ENCODE measurements at places on chromosomes 1 and 21.

DNA sequence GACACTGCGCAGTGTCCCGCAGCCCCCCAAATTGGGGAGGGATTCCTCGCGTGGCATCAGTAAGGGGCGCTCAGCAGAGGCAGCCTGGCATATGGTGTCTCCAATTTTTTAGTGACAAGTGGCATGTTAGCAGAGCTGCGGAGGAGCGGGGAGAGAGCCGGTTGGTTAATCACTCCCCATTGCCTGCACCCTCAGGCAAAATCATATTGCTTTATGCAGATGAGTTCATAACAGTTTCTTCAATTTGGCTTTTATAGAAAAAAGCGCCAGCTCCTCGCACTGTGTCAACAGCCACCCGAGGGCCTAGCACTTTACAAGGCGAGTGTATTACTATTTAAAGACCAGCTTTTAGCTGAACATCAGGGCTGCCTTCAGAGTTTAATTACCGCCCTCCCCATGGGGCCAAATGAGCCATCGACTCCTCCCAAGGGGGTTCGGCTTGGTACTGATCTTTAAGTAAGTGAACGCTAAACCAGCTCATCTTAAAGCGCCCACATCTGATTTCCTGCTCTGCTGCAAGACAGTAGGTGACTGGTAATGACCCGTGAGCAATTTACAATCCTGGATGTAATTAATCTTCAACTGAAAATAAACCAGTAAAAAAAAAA, 298.9 kb downstream of the DSCAM start:
- DNase-seq = no peak

- peak; percentile 32 for DNase-seq
Observed at GRCh38 chr21:16534408-16535101, 804.8 kb downstream of the USP25 start.

DNA sequence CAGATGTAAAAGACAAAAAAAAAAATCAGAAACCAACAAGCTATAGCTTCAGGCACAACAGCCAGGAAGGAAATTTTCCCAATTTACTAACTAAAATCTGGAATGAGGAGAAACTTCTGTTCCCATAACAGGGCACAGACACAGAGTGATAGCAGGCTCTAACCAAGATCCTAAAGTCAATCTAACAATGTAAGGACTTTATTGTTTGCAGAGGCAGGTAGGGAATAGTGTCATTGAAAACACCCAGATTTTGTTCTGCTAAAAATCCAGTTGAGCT, 166.6 kb upstream of the ATP1B1 start:
- no peak for DNase-seq

- DNase-seq = no peak
Observed at GRCh38 chr21:36788120-36788638, 89.3 kb downstream of the SIM2 start.

GRCh38 chr1:28056129-28056925, 32.1 kb downstream of the EYA3 start:
- DNase-seq = no peak

DNA sequence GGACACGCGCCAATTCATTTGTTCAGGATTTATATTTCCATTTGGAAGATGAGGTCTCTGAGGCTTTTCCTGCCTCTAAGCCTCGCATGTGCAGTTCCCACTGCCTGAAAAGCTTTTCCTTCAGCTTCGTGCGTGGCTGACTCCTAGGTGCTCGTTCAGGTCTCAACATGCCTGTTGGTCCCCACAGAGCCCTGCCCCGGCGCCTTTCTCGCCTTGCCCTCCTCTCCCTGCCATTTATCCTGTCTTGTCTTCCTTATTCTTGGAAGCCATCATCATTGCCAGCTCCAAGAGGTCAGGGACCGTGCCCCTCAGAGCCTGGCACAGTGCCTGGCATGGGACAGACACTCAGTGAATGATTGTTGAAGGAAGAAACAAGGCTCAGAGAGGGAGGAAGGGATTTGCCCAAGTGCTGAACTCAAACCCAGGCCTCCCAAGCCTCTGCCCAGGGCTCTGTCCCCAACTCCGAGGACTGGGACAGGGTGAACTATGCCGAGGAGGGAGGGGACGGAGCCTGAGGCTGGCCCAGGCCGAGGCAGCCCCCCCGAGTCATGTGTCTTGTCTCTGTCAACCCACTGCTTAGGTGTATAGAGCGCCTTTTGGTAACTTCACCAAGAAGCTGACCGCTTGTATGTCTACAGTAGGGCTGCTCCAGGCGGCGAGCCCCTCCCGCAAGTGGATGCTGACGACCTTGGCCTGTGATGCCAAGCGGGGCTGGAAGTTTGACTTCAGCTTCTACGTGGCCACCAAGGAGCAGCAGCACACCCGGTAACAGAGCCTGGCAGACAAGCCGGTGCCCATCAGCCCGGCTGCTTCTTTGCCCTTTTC, 47.3 kb downstream of the DISP3 start:
- no peak for DNase-seq

DNA sequence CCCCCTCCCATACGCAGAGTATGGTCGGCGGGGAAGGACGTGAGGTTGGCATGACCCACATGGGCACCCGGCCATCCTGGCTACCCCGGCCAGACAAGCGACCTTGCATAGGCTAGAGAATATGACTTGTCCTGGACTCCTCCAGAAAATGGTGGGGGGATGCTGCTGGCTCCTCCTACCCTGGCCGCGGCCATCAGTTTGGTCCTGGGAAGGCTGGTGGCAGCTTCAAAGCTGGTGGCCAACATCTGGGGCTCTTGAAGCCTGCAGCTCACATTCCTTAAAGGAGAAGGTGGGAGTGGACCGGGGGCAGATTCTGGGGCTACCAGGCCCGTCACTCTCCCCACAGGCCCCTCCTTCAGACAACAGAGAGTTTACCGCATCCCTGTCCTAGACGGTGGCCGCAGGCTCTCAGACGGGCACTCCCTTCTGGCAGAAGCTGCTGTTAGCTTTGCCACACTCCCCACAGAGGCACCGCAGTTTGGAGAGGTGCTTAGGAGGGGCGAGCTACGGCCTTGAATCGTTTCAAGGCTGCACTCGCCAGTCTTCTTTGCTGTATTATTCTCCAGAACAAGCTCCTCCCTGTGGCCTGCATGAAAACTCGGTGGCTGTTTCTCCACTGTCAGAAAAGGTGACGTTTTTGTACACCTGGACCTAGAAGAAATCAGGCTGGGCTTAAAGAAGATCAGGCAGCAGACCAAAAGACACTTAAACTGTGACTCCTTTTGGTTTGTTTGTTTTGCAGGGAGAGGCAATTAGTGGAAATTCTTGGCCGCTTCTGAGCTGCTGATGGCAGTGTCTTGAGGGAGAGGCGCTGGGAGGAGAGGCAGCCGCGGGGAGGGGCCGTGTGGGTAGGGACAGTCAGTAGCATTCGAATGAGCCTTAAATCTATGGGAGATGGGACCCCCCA, 68.0 kb downstream of the RUNX3 start:
- no peak for DNase-seq

GRCh38 chr1:67551375-67551774, 121.2 kb upstream of the SERBP1 start:
- DNase-seq = no peak

DNA sequence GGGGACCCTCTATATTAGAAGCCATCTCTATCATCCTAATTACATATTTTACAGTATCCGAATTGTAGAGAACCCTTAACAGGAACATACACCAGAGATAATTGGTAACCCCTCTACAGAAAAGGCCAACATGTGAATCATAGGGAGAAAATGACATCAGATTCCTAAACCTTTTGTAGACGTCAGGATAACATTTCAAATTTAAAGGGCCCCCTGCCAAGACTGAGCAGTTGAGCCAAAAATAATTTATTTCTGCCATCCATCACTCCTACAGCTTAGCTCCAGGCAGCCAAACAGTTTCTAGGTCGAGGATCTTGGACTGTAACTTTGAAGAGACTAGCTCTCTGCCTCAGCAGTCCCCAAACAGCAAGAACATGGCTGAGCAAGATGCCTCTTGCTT, 21.2 kb downstream of the ZNF697 start:
- peak; percentile 68 for DNase-seq

DNA sequence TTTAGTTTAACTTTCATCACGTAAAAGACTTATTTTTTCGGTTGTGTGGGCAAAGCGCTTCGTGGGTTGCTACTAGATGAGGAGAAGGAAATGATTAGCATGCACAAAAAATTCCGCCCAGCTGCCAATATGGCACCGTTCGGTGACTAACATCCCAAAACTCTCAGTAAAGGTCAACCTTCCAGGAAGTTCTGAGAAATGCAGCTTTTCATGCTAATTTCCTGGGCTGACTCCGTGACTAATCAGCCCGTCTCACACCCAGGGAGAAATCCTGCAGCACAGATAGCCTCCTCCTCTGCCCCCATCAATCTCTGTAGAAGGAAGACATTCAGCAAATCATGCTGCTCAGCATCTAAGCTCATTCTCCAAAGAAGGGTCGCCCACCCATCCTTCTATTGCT, 34.1 kb downstream of the TMCO4 start:
- DNase-seq = peak; percentile 92

DNA sequence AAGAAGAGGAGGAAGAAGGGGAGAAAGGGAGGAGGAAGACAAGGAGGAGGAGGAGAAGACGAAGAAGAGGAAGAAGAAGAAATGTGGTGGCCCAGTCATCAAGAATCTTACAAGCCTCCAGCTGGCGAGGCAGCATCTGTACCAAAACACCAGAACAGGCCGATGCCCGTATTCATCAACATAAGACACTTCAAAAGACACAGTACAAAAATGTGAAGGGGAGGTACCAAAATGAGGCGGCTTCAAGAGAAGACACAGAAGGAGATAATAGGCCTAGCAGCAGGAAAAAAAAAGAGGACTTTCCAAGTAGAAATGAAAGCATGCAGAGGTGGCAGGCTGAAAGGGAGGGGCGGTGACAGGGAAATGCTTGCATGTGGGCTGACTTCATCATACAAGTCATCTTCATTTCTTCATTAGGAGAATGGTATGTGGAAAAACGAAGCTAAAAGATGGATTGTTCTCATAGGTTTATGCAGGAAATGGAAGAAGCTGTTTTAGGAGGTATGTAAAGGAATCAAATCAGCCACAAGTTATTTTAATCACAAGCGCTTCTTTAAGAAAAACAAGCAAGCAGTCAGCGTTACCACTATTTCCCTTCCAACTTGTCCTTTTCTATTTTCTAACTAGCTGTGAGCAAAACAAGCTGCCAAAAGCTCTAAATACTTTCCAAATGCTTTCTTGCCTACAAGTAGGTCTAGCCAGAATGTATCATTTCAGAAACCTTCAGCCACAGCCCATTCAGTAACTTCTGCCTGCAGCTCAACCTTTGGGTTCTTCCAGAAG, 192.3 kb downstream of the SLC45A1 start:
- DNase-seq = peak; percentile 88

DNA sequence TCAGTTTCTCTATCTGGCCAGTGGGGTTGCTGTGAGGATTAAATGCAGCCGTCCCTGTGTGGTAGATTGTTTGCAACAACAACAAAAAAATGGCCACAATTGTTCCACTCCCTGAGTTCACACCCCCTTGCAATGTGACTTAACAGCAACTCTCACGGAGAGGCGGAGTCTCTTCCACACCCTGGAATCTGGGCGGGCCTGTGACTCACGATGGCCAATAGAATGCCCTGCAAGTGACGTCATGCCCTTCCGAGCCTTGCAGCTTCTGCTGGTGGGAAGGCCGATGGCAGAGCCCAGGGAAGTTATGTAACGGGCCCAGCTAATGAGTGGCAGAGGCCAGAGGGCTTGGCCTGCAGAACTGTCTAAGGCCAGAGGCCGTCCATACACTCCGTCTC, 87.9 kb downstream of the RIPK4 start:
- peak; percentile 94 for DNase-seq

GRCh38 chr1:157969697-157970485, 23.6 kb upstream of the KIRREL1 start:
- DNase-seq = peak; percentile 88

DNA sequence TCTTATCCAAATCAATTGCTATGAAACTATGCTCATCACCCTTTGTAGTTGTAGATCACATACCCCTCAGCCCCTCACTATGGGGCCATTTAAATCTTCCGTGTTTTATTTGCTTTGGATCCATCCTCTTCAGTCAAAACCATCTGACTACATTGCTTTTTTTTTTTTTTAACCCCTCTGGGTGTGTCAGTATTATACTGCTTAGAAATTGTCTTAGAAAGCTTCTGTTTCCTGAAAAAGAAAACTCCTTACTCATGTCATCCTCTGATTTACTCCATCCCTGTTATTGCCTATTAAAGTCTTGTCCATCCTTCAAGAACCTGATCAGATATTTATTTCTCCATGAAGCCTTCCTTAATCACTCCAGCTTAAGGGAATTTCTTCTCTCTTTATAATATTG, 74.0 kb upstream of the HSD17B7 start:
- no peak for DNase-seq

- peak; percentile 86 for DNase-seq
Observed at GRCh38 chr1:6603915-6604558, 1.4 kb upstream of the KLHL21 start.

GRCh38 chr1:4564051-4564450, 90.4 kb upstream of the AJAP1 start:
- no peak for DNase-seq

DNA sequence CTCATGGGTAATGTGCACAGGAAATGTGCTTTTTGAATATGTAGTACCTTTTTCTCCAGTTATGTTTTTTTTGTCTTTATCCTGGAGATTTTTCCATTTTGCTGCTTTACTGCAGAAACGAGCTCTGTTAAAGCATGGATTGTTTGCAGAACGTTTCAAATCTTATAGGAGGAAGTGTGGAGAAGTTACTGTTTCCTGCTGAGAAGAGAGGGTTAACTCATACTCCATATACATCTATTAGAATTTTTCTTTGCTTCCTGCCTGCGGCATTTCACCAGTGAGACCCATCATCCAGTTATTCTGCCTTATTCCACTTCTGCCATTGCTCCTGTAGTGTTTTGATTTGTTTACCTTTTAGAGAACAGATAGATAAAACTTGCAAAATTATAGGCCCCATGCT, 2.0 kb downstream of the RPRD2 start:
- peak; percentile 23 for DNase-seq

DNA sequence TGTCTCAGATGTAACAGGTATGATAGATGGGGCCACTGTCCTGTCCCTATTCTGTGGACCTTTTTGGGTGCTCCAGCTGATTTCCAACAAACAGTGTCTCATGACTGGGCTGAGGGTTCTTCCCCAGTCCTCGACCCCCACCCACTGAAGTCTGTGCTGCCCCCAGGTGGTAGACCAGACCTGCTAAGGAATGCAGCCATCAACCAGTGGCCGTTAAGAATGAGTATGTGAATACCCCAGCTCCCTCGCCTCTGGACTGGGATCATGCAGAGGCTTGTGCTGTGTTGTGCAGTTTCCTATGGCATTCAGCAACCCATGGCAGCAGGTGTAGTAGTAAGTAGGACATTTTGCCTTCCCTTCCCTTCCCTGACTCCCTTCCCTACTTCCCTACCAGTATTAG, 183.1 kb upstream of the KAZN start:
- no peak for DNase-seq

Measured in IMR-90 (cell line).